Metanephros (tissue), 2 donors: ENCODE measurements at places on chromosomes 16 and 17. TPM values are rescaled to one million over a fixed set of nuclear protein-coding genes. Genes with fewer than 3 reads are reported as not detected.

Gene CD7
- 1.4 TPM for total RNA-seq

Gene HOXB3
- total RNA-seq: 79.5 TPM

Gene TMEM235
- total RNA-seq: not detected

Gene MLST8
- 31.9 TPM for total RNA-seq

Gene MILR1
- total RNA-seq: 6.5 TPM
